ENCODE measurements at places on chromosomes 7 and 10.

GRCh38 chr10:16787361-16787791, 29.8 kb downstream of the RSU1 start:
- DNase-seq, result no peak

GRCh38 chr7:71459132-71459531, 327.2 kb downstream of the GALNT17 start:
- DNase-seq, result no peak

GRCh38 chr10:96986200-96986856, 154.2 kb downstream of the LCOR start:
- no peak for DNase-seq

- DNase-seq, result no peak
Observed at GRCh38 chr7:77542895-77543294, 5.8 kb downstream of the PTPN12 start.

- DNase-seq, result no peak
Observed at GRCh38 chr10:104328646-104328895, 9.7 kb downstream of the ITPRIP start.

DNA sequence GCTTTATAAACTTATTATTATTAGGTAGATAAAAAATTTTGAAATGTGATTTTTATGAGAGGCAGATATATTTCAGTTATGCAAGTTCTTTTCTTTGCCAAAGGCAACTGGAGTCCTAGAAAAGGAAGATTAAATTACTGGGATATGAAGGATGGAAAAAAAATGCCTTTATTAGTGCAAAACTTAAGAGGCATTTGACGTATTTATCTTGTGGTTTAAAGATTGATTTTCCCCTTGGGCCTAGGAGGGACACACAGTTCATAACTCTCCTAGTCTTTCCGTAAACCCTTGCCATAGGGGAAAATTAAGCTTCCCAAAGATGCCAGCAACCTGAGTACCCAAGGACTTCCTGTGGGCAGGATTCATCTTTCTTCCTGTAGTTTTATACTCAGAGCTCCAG, 3.1 kb upstream of the STEAP4 start:
- peak; percentile 91 for DNase-seq

DNA sequence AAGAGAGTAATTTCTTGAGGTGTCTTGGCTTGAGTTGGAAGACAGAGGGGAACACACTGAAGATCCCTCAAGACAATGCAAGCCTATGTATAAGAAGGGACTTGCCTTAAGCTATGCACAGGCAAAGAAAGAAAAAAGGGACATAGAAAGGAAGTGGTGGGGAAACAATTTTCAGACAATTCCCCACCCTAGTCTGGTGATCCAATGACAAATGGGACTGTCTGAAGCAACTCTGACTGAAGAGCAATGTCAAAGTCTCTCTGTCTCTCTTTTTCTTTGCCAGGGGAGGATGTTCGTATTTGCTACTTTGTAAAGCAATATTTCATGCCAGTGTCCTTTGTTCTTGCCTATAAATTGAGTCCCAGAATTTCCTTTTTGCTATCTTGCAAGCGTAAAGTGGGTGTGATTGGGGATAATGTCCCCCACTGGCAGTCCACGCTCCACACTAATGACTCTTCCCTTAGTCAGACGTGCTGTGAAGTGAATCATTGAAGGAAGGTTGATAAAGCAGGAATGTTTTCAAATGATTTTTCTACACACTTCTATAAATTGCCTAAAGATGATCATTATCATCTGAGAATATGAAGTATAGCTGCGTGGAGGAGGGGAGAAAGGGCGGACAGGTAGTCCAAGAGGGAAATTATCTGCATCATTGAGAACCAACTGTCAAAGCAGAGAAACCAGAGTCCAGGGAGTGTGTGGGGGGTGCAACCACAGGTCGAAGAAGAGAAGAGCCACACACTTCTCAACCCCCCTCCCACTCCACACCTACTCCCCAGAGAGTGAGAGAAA, 243.8 kb upstream of the ETV1 start:
- no peak for DNase-seq

DNA sequence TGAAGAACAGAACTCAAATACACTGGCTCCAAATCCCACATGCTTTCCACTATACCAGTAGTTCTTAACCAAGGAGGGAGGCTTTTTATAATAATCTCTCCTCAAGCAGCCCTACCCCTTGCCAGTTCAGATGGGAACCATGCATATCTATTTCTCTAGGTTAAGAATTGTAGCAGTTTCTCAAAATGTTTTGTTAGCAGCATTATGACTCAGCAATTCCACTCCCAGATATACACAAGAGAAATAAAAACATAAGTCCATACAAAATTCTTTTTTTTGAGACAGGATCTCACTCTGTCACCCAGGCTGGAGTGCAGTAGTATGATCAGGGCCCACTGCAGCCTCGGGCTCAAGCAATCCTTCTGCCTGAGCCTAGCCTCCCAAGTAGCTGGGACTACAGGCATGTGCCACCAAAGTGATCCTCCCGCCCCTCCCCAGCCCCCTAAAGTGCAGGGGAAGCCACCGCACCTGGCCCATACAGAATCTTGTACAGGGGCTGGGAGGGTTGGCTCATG, 18.1 kb downstream of the YWHAG start:
- no peak for DNase-seq

Measured in SK-N-MC (cell line).